CD4-positive, alpha-beta T cell treated with Interferon alpha-2 for 1 hour (primary cell): ENCODE measurements at places on chromosomes 2 and 18.
A peak's percentile ranks its signal among the peaks of the same experiment; 100 is the strongest.

GRCh38 chr18:10937743-10938640 lies 211.4 kb downstream of the PIEZO2 start:
- no peak for DNase-seq

DNA sequence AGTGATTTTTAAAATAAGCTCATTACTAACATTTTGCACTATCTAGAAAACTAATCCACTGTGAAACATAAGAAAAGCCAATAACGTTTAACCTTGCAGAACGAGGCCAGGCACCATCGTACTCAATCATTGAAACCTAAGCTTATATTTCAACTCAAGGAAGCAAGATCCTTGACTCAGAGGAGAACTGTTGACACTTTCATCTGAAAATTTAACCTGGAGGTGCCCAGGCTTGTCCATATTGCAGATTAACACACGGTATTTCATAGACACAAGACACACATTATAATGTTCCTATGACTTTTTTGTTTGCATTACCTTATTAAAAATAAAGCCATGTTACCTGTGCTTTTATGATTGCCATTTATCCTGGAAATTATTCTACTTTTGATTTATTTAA lies 89.6 kb downstream of the ZNF385B start:
- no peak for DNase-seq

DNA sequence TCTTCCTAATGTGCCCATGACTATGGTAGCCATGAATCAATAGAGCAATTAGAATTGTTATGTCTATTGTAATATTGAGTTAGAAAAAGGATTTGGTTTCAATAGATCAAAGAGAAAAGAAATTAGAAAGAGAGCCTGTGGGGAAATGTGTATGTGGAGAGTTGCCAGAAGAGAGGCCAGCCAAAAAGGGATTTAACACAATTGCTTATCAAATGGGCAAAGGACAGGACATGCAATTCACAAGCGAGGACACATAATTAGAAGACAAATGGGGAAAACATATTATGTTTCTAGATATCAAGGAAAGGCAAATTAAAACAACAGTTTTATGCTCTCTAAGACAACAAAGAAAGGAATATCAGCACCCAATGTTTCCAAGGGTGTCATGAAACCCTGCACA lies 403.2 kb upstream of the KLHL29 start:
- DNase-seq, result no peak

DNA sequence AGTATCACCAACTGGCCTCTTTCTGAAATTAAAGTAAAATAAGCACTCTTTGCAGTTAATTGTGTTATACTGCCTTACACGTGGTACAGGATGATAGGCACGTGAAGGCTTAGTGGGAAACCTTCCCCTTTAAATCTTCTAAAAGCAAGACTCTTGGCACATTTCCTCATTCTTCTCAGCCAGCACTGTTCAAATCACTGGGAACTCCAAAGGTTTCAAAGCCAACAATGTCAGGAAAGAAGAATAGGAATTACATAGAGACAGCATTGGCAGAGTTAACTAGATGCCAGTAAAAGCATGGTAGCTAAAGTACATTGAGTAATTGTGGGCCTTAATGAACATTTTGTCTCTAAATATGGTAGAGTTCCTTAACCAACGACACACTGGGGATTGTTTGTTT lies 96.4 kb downstream of the DTNA start:
- DNase-seq, result no peak

GRCh38 chr2:32835148-32835547 lies 111.6 kb upstream of the LTBP1 start:
- DNase-seq, result no peak

DNA sequence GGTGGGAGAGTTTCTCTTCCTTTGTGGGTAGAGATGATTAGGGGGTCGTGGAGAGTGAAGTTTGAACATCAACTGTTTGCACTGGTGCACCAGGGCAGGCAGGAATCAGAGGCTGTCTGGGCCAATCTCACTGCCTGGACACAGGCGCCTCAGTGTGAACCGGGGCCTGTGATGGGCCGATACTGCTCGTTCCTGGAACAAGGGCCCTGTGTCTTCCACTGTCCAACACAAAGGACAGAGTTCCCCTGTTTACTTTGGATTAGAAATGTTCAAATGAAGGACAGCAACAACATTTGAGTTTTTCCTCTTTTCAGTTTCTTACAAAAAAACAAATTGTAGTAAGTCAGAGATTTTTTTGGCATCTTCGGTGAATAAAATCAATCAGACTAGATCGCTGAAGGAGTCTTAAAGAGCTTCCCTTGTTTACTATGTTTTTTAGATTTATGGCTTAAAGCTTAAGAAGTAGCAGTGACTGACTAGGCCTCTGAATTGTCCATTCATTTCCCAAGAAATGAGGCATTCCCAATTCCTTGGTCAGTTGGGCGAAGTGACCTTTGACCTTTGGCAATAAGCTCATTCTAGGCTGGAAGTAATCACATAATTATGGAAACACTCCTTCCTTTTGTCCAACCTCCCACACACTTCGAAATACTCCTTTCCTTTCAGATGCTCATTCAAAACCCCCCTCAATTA lies 11.6 kb upstream of the TGFA start:
- DNase-seq, result no peak

- DNase-seq, result no peak
These were observed 331.0 kb downstream of the MYCN start for GRCh38 chr2:16271231-16271896.

DNA sequence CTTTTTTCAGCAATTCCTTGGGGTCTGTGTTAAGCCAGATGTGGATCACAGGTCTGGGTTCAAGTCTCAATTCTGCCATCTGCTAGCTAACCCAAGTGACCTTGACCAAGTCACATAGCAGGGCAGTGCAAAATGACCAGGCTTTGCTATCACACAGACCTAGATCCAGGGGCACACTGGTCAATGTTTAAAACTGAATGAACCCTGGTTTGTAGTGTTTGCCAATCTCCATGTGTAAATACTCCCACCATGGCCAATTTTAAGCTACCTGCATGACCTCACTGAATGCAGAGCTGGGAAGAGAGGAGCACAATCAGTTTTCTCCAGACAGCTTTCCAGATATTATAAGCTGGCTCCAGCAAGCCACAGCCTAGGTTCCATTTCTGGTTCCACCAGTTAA lies 142.9 kb downstream of the CHST9 start:
- no peak for DNase-seq

GRCh38 chr2:232887171-232887850 lies 17.2 kb downstream of the SNORC start:
- no peak for DNase-seq

GRCh38 chr2:181563101-181563692 lies 93.7 kb downstream of the CERKL start:
- DNase-seq, result no peak

DNA sequence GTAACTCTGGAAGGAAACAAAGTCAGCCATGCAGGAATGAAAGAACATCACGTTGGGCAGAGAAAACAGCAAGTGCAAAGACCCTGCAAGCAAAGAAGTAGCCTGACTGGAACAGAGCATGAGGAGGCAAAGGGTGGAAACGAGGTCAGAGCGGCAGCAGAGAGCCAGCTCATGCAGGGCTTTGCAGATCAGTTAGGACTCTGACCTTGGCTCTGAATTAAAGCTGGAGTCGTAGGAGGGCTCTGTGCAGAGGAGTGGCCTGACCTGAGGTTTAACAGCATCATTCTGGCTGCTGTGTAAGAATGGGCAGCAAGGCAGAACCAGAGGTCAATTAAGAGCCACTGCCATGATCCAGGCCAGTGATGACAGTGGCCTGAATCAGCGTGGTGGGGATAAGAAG lies 220.7 kb downstream of the PRKCE start:
- DNase-seq, result no peak

- no peak for DNase-seq
These were observed 357.6 kb downstream of the DSC3 start for GRCh38 chr18:30684825-30685481.

- DNase-seq, result no peak
These were observed 41.4 kb downstream of the THUMPD2 start for GRCh38 chr2:39737661-39738060.

DNA sequence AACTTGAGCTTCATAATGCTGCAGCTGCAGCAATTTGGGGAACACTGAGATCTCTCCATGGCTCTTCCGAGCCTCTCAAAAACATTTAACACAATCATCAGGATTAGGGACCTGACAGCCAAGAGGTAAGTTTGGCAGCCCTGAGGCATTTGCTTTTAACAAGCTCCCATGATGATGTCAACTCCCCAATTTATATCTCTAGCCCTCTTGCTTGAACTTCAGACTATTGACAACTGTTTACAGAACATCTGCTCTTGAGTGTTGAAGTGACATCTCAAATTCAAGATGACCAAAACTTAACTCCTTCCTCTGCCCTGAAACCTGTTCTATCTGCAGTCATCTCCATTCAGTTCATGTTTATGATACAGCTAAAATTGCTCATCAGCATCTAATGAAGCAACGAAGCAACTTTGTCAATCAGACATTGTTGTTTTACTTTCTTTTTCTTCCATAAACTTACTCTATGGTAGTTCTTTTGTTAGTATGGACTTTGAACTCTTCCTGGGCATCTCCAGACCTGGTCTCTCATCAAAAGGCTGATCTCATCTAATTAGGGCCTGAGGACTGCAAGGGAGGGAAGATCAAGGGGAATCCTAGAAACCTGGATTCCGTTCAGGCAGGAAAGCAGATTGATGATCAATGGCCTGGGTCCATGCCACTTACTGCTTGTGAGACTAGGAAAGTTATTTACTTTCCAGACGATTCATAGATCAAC lies 48.1 kb downstream of the SEMA4F start:
- DNase-seq, result no peak

GRCh38 chr2:3223080-3223923 lies 154.3 kb downstream of the EIPR1 start:
- DNase-seq, result peak; percentile 71
